ENCODE measurements at places on chromosomes 12 and 14. TPM values are rescaled to one million over a fixed set of nuclear protein-coding genes. Genes with fewer than 3 reads are reported as not detected.

DNA sequence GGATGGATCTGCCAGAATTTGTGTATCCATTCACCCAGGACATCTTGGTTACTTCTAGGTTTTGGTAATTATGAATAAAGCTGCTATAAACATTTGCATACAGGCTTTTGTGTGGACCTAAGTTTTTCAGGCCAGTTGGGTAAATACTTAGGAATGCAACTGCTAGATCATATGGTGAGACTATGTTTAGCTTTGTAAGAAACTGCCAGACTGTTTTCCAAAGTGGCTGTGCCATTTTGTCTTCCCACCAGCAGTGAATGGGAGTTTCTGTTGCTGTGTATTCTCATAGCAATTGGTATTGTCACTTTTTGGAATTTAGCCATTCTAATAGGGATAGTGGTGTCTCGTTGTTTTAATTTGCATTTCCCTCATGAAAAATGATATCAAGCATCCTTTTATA, 133.0 kb downstream of the KIF26A start:
- DNase-seq, result no peak

Gene IL22
- not detected for total RNA-seq

DNA sequence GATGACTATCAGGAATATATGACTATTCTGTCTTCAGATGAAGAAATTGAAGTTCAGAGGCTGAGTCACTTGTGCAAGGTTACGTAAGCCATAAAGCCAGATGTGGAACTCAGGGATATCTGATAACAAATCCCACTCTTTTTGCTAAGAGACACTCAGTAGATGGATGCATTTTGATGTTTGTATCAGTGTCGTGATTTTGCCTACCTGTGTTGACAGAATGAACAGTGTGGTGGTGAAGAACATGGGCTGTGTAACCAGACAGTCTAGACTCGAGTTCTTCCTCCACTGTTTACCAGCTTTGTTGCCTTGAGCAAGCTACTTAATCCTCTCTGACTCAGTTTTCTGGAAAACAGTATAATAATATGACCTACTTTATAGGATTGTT, 93.9 kb downstream of the DAAM1 start:
- DNase-seq, result no peak

DNA sequence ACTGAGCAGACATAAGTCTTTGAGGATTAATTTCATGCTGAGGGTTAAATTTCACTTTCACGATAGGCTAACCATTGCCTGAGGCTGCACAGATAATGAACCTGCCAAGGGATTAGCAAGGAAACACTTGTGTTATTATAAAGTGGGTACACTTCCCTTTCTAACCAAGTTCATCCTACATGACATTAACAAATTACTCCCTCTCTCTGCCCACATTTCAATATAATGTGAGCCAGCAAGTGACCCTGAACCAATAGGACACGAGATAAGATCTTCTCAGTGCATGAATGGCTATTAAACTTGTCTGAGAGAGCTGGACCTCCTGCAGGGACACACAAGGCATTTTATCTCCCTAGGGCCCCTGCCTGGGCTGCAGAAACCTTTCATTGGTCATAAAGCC, 173.5 kb downstream of the PAX9 start:
- DNase-seq, result no peak

DNA sequence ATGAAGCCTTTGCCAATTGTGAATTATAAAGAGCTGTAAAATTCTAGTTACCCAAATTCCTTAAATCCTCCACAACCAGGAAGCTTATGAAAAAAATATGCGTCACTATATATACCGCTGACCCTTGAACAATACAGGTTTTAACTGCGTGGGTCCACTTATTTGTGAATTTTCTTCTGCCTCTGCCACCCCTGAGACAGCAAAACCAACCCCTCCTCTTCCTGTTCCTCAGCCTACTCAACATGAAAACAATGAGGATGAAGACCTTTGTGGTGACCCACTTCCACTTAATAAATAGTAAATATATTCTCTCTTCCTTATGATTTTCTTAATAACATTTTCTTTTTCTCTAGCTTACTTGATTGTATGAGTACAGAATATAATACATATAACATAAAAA, 42.2 kb downstream of the CMKLR1 start:
- no peak for DNase-seq

All from lower leg skin (tissue), 4 donors.